Femur (tissue), 1 donor: ENCODE measurements at places on chromosomes 4 and X.

GRCh38 chr4:125382995-125383394 lies 68.2 kb downstream of the FAT4 start:
- no peak for DNase-seq

DNA sequence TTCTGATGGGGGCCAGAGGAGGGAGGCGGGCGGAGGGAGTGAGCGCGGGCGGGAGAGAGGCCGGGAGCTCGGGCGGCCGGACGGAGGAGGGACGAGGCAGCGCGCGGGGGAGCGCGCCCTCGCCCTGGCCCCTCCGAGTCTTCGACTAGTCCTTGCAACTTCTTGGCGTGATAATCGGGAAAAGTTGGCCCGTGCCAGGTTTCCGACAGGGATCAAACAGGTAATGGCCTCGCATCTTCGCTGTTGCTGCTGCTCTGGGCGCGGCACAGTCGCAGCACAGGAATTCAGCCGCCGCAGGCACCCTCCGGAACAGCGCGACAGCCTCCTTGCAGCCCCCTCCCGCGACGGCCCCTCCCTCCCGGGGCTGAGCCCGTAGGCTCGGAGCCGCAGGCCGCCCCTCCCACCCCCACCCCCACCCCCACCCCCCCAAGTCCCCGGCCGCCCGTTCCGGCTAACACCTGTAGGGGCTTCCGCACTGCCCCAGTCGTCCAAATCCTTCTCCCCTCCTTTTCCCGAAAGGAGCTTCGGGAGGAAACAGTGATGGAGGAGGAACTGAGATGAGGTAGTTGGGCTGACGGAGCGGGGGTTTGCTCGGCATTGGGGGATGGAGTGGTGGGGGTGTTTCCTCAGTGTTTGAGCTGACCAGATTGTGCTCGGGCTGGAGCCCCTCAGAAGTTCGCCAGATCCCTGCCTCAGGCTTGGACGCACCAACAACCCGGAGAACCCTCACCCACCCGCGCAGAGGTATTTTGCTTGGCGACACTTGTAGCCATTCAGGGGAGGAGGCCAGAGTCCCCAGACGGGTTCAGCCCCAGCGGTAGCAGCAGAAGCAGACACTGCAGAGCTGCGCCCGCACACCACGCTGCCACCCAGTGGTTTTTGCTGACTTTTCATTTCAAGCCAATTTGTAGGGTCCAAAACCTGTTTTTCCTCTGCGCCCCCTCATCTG lies at the start of gene FGF13:
Gene FGF13, minus strand, starts transcription at position 319 of the 949 bp plus-strand sequence. CDS start 714 bp downstream, outside the sequence.
- peak; percentile 68 for DNase-seq

GRCh38 chrX:67784712-67785111 lies 240.9 kb downstream of the AR start:
- DNase-seq: no peak

GRCh38 chr4:137212601-137213000 lies 319.7 kb downstream of the PCDH18 start:
- DNase-seq: no peak

- DNase-seq: no peak
These were observed 35.8 kb upstream of the TNIP3 start for GRCh38 chr4:121199742-121200561.

DNA sequence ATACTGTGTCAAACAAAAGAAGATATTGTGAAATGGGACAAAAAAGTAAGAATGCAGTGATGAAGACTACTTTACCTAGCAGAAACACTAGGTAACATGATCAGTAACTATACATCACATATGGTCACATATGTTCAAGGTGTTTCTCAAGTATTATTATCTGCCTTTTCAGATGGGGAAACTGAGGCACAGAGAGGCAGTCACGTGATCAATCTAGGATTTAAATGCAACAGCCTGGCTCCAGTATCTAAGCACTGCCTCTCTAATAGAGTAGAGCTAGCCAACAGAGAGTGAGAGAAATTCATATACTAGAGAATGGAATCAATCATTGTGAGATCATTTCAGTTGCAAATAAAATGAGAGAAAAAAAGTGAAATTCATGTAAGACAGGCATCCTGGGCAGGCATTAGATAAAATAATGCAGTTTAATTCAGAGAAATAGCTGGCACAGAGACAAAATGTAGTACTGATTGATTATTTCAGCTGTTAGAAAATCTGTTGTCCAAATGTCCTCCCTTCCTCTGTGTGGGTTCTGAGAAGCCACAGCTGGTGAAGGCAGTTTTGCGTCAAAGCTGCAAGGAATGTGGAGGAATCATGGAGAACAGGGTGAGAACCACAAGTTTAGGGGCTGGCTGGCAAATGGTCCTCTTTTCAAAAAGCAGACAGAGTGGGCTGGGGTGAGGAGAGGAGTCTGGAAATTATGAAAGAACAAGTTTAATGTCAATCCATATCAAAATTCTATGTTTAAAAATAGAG lies 26.0 kb downstream of the SMIM43 start:
- DNase-seq: no peak

- no peak for DNase-seq
These were observed 2253.2 kb upstream of the TENM3 start for GRCh38 chr4:179989975-179990374.

- no peak for DNase-seq
These were observed 118.5 kb upstream of the SHISA3 start for GRCh38 chr4:42278709-42279324.

GRCh38 chr4:137421796-137422195 lies 110.5 kb downstream of the PCDH18 start:
- DNase-seq: no peak

GRCh38 chrX:40933132-40933705 lies 152.0 kb upstream of the USP9X start:
- DNase-seq: peak; percentile 32

GRCh38 chr4:158604369-158604768 lies 67.3 kb downstream of the C4orf46 start:
- DNase-seq: no peak

GRCh38 chr4:41176340-41176739 lies 38.0 kb downstream of the APBB2 start:
- DNase-seq: no peak

DNA sequence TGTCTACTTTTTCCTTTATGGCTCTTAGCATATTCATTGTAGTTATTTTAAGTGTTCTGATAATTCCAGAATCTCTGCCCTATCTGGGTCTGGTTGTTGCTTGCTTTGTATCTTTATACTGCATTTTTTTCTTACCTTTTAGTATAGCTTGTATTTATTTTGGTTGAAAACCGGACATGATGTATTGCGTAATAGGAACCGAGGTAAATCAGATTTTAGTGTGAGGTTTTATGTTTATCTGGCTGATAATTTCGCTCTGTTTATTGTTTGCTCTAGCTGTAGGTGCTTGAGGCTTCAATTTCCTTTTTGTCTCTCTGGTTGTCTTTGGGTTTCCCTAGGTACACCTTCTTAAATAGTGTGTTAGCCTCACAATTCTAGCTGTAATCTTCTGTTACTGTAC lies 263.8 kb upstream of the LCORL start:
- no peak for DNase-seq

DNA sequence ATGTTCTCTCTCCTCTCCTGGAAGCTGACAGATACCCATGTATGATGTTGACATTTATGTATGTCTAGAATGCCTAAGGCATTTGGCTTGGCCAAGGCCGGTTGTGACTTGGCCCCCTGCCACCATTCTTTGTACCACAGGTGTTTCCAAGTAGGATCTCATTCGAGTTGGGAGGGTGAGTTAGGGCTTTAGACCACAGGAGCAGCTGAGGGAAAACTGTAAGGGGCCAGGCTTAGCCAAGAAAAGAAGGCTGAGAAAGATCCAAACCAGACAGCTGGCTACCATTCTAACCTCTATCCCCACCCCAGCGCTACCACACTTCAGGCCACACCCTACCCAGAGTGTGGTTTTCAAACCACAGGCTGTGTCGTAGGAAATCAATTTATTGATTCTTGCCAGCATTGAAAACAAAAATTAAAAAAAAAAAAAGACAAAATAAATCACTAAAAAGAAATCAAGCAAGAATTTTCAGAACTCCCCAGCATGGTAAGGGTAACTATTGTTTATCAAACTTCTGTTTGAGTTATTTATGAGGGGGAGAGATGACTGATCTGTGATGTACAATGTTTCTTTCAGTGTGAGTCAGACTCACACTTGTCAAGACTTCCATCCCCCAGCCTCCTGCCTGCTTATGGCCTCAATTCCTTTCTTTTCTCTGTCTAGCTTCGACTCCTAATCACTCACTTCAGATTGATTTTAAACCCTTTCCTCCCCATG lies 9.9 kb downstream of the TMSB4X start:
- DNase-seq: peak; percentile 52

DNA sequence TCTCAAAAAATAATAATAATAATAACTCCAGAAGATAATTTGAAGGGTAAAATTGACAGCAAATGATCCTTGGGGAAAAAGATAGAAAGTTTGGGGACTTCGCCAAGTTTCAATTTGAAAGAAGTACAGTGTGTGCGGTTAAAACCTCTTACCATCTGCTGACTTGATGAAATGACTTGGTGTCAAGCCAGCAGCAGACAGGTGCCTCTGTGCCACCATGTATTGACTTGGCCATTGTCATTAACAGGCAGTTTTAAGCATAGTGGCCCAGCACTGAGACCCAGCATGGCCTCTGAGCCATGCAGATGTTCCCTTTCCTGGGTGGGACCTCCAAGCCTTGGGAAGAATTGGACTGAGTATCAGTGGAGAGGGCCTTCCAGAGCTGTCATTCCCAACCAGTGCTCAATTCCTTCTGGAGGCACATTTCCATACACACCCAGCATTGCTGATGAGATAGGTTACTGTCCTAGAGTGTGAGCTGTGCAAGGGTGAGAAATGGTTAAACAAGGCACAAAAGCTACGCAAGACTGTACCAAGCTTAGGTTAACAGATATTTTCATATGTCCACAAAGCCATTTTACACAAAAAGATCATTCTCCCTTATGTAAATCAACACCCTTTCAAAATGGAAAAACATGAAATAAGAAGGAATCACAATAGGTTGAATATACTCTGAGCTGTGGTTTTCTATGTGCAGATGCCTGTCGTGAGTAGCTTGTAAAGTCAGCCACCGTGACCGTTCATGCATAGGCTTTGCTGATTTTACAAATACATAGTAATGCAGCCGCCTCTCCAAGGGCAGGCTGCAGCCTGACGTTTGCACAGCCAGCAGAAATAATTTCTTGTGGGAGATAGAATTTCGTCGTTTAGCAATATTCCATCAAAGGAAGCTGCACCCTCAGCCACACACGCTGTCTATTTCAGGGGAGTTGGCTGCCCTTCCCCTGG lies 59.4 kb upstream of the FBXW7 start:
- DNase-seq: no peak

GRCh38 chr4:67735325-67735724 lies 18.9 kb downstream of the GNRHR start:
- no peak for DNase-seq

DNA sequence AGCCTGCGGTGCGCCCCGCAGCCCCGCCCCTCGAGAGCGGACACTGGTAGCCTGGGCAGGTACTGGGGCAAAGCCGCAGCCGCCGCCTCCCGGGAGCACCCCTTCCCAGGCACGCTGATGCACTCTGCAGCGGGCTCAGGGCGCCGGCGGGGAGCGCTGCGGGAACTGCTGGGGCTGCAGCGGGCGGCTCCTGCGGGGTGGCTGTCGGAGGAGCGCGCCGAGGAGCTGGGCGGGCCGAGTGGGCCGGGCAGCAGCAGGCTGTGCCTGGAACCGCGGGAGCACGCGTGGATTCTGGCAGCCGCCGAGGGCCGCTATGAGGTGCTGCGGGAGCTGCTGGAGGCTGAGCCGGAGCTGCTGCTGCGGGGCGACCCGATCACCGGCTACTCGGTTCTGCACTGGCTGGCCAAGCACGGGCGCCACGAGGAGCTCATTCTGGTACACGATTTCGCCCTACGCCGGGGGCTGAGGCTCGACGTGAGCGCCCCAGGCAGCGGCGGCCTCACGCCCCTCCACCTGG lies 401 bp downstream of the SOWAHD start:
- DNase-seq: no peak

- DNase-seq: no peak
These were observed 23.9 kb upstream of the GATB start for GRCh38 chr4:151784706-151785105.

GRCh38 chr4:98659741-98660462 lies 1.5 kb upstream of the TSPAN5 start:
- no peak for DNase-seq

DNA sequence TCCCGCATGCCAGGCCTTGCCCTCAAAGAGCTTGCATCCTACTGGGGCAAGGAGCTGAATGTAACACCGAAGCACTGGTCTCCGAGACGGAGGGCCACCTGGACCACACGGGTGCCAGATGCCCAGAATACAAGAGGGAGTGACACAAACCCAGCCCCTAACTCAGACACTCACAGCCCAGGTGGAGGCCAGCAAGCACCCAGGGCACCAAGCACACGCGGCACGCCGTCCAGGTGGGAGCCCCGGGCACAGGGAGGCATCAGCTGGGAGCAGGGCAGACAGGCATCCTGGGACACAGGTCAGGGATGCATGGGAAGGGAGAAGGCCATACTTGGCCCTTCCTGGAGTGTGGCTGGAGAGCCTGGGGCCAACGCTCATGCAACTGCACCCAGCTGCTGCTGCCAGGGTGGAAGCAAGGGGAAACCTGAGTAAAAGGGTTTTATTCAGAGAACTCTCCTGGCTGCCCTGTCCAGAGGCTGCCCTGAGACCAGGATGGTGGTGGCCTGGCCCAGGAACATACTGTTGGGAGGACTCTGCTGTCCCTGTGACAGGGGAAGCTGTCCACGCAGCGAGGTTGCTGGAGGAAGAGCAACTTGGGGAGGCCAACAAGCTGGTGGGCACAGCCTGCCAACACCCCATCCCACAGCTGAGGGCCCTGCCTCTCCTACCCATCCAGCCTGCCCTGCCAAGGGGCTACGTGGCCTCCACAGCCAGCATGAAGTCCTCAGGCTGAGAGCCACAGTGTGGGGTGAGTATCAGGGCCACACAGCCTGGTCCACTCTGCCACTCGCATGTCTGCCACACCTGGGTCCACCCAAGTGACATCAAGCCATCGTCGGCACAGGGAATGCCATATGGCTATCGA lies 22.2 kb upstream of the PPP2R2C start:
- DNase-seq: no peak

- peak; percentile 17 for DNase-seq
These were observed 2.2 kb downstream of the MXD4 start for GRCh38 chr4:2259541-2260343.

GRCh38 chr4:154049457-154050181 lies 260.7 kb upstream of the SFRP2 start:
- DNase-seq: peak; percentile 32

- DNase-seq: no peak
These were observed 980 bp upstream of the FHDC1 start for GRCh38 chr4:152935143-152935542.

DNA sequence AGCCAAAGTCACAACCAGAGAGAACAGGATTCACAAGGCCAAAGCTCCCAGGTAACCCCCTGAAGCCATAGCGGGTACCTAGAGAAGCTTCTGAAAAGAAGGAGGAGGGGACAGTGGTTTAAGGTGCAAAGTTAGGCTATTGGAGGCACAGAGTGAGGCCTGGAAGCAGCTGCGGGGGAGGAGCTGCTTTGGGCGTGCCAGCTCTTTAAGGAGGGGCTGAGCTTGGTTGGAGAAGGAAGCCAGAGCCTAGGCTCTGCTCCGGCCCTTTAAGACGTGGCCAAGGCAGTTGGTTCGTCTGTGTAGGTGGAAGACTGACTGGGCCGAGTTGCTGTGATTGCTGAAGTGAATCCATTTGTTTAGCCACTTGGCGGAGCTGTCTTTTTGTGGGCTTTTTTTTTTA lies 1.5 kb downstream of the KLF8 start:
- peak; percentile 47 for DNase-seq
